ENCODE measurements at places on chromosomes 12 and 14.

DNA sequence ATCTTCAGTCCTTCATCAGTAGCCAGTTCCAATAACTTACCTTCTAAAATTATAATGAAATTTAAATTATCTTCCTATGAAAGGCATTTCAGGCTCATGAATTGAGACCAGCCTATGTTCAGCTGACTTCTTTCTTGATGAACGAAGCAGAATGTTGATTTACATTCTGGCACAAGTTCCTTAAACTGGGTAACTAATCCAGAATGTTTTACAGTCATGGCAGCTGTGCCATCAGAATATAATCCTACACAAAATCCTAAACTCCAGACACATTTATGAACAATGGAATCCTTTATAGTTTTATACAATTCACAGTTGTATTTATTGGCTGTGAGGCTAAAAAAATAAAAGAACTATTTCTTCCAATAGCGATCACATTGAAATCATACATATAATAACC lies 97.3 kb upstream of the CPM start:
- DNase-seq: no peak

- no peak for DNase-seq
These were observed 295.5 kb downstream of the RMST start for GRCh38 chr12:97758194-97758501.

DNA sequence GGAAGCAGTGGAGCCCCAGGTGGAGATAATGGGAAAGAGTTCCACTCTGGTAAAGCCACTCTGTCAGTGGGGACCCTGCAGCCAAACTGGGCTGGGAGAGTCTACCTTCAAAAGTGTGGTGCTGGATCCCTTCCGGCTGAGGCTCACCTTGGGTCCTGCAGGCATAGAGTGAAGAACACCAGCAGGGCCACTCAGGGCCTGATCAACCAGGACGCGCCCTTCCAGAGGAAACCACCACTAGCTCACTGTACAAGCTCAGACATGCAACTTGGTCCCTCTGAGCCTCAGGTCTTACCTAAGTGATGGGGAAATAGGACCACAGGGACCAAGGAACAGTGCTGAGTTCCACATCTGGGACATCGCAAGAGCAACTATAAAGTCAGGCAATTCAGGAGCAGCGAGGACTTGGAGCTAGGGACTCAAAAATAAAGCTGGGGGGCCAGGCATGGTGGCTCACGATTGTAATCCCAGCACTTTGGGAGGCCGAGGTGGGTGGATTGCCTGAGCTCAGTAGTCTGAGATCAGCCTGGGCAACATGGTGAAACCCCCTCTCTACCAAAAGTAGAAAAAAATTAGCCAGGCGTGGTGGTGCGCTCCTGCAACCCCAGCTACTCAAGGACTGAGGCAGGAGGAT lies 5.9 kb upstream of the PRPH start:
- DNase-seq: no peak

DNA sequence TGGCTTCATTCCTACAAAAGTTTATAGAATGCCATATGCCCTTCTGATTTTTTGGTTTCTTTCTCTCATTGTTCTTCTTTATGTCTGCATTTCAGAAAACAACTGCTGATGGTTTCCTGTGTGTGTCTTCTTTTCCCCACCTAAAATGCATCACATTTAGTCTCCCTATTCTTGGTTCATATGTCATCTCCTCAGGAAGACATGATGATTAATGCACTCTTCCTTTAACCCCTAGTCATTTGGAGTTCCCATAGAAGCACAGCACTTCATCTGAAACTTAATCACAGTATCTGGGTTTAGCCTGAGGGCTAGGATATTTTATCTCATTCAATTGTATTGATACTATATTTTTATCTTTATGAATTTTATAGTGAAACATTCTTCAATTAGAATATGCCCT lies 21.5 kb downstream of the GNPNAT1 start:
- DNase-seq: no peak

DNA sequence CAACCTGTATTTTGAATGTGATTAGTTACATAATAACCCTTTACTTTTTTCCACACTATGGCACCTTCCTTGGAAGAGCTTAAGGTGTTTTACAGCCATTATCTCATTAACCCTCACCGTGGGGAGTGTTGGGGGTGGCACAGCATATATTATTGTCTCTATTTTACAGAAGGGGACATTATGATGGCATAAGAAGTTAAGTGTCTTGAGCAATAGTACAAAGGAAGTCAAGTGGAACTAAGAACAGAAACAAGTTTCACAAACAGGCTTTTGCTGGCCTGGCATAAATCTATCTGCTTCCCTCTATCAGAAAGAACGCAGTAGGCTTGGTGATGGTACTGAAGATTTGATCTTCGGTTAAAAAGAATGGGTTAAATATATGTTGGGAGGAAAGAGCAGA lies 169.7 kb upstream of the OTX2 start:
- DNase-seq: no peak

- no peak for DNase-seq
These were observed 30.5 kb upstream of the SLC10A1 start for GRCh38 chr14:69827560-69827959.

DNA sequence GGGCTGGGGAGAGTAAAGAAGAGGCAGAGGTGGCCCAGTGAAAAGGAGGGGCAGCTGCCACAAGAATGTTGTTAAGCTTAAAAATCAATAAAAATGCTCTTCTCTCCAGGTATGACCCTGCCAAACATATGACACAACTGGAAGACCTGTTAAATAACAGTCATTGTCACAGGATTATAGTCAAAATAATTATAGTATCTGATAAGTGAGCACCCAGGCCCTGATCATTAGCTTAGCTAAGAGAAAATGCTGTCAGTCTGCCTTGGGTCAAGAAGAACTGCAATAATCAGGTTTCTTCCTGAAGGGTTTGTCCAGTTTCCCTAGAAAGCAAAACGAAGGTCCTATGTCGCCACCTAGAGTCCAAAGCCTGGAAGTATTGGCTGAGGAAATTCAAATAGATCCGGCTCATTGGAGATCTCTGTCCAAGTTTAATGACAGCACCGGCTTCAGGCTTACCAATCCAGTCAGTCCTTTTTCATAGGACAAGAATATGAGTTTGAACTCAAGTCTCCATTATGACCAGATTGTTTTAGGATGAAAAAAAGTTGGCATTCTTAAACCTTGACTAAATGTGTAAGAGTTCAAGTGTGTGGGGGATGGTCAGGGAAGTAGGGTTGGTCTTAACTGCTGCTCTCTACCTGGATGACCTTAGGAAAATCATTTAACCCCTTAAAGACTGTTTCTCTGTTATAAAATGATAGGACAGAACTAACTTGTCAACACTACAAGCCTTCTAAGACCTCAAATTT lies 22.5 kb upstream of the NKX2-8 start:
- DNase-seq: peak; percentile 40

GRCh38 chr12:26369588-26369987 lies 174.2 kb downstream of the SSPN start:
- DNase-seq: peak; percentile 40

DNA sequence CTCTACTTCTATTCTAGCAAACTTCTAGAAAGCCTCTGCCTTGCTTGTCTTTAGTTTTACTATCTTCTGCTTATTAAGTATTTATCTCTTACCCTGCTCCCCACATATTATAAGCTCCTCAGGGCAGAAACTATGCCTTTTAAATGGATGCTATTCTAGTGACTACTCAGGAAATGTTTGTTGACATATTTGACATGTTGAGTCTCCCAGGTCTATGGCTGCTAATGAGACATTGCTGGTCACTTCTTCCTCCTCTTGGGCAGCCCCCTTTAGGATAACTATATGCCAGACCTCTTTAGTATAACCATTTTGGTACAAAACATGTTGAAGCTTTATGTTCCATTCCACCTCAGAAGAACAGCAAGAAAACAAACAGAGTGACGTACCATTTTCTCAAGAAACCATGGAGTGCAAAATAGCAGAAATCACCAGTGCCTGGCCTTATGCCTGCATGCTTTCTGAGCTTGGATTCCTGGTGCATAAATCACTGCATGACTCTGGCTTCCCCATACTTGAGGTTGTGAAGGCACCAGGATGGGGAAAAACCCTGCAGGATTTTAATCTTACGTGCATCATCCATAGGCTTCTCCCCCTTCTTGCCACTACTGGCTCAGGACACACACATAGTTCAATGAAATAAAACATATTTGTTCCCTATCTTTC lies 202.6 kb downstream of the TMX1 start:
- peak; percentile 96 for DNase-seq

- DNase-seq: no peak
These were observed 51.3 kb upstream of the LIN7A start for GRCh38 chr12:80988986-80989385.

GRCh38 chr14:72352012-72352411 lies 419.8 kb downstream of the RGS6 start:
- DNase-seq: no peak

GRCh38 chr12:79982086-79983062 lies 47.5 kb upstream of the PPP1R12A start:
- no peak for DNase-seq

DNA sequence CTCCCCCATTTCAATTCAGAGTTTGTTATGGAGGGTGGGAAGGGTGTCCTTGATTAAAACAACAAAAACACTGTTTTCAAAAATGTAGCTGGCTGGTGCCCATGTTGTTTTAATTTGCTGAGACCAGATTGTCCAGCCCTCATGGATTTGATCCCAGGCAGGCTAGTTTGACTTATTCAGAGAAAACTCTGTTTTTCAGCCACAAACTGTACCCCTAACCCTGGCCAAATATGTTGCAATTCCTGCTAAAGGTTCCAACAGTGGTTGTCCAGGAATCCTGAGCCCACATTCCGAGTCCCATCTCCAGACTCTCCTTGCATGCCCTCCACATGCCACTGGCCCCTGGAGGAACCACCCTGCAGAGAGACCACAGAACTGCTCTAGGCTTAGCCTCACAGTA lies 36.0 kb downstream of the MAP1LC3B2 start:
- no peak for DNase-seq

GRCh38 chr12:108622421-108622820 lies 11.3 kb downstream of the SELPLG start:
- DNase-seq: no peak

DNA sequence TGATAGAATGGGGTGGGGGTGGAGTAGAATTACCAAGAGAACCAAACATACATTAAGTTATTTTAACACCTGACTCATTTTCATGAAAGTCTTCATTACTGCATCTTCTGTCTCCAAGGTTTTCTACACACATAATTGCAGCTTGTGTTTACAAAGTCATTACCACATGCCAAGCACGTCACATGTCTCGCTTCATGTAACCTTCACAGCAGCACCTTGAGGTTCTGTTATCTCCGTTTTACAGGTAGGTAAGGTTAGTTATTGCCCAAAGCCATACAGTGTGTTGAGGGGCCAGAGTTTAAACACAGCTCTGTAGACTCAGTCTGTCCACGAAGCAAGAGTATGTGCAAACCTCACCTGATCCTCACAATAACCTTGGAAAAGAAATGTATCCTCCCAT lies 64.3 kb upstream of the RBM19 start:
- no peak for DNase-seq

DNA sequence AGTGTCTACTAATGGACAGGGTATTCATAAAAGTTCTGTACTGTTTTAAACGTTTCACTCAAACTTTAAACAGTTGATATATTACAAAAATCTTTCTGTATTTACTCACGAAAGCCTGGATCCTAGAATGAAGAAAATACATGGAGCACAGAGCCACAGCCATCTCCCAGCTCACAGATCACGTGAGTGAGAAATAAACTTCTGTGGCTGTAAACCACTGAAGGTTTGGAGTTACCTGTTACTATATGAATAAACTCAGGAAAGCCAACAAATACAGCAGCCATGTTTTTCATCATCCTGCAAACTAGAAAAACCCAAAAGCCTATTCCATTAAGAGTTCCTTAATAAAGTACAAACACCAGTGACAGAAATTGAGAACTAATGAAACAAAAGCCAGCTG lies 867 bp upstream of the TDG start:
- DNase-seq: no peak

DNA sequence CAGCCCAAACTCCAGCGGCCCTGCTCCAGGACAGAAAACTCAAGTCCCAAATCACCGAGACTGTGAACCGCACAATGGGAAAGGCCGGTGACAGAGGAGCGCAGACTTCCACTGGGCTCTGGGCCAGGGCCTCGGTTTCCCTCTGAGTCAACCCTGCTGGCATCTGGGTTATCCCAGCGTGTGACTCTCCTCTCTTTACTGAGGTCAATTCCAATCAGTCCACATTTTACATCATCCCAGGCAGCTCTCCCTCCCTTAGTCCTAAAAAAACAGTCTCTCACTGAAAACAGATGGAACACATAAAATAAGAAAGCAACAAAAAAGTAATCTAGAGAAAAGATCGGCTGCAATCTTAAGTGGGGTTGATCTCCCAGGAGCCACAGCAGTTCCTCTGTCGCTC lies 36.9 kb downstream of the ITPK1 start:
- DNase-seq: peak; percentile 63

DNA sequence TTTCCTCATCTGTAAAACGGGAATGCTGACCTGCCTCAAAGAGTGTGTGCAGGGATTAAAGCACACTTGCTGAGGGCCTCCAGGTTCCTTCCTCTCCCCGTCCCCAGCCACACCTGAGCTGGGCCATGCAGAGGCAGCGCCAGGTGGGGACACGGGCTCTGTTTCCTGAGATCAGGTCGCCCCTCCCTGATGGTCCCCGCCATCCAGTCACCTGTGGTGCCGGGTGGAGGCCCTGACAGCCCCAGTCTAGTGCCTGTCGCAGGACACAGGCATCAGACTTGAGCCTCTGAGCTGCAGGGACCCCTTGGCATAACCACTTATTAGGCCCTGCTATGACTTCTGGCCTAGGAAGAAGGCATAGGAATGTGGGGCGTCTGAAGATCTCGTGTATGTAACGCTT lies 12.5 kb downstream of the CHGA start:
- no peak for DNase-seq

GRCh38 chr12:51836041-51836826 lies 12.3 kb downstream of the FIGNL2 start:
- DNase-seq: no peak

DNA sequence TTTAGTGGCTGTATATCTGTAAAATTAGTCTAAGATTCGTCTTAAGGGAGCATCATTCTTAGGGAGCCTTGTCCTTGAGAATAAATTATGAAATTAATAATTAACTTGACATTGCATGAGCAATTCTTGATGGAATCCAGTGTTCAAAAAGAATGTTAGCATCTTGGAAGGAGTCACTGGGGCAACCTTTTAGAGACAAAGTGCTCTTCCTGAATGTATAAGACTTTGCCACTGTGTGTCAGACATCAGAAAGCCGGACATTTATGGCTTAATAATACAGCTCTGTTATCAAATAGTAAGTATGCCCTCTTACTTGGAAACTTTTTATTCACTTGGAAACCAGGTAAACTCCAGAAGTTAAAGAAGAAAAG lies 83.3 kb downstream of the CCER1 start:
- no peak for DNase-seq
